Stimulated activated naive CD8-positive, alpha-beta T cell treated with anti-CD3 and anti-CD28 coated beads, Interleukin-15, amount 100 ng/mL, for 72 hours (primary cell): ENCODE measurements at places on chromosomes 5 and 9.

DNA sequence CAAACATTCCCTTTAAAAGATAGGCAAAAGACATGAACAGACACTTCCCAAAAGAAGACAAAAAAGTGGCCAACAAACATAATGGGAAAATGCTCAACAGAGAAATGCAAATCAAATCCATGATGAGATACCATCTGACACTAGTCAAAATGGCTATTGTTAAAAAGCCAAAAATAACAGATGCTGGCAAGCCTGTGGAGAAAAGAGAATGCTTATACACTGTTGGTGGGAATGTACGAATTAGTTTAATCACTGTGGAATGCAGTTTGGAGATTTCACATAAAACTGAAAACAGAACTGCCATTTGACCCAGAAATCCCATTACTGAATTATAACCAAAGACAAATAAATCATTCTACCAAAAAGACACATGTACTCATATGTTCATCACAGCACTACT is 58.3 kb upstream of the WDR41 start:
- no peak for DNase-seq

- no peak for DNase-seq
Measured at GRCh38 chr5:162886717-162887116, 550.7 kb upstream of the CCNG1 start.

DNA sequence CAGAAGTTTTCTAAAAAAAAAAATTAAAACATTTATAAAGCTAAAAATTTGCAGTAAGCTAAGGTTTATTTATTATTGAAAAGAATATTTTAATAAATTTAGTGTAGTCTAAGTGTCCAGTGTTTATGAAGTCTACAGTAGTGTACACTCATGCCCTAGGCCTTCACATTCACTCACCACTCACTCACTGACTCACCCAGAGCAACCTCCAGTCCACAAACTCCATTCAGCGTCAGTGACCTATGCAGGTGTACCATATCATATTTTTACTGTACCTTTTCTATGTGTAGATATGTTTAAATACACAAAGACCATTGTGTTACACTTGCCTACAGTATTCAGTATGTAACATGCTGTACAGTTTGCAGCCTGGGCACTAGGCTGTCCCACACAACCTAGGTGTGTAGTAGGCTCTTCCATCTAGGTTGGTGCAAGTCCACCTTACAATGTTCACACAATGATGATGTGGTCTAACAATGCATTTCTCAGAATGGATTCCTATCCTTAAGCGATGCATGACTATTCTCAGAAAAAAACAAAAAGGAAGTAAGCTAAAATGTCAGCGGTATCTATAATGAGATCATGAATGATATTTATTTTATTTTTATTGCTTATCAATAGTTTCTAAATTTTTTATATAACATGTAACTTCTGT is 336.7 kb downstream of the AGTPBP1 start:
- DNase-seq = no peak

DNA sequence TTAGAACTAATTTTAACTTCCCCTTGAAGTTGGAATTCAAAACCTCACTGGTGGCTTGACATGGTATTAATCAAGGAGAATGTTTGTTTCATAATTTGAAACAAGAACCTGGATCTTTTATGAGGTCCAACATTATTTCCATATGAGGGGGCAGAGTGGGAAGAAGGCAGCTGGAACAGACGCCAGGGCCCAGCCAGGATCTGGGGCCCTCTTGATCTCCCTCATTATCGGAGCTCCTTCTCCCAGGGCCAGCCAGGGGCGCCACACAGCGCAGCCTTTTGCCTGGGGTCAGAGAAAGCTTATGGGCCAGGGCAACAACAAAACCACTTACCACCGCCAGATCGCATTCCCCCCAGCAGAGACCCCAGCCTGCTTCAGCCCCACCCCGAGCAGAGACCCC is 27.1 kb upstream of the NKD2 start:
- DNase-seq = no peak

DNA sequence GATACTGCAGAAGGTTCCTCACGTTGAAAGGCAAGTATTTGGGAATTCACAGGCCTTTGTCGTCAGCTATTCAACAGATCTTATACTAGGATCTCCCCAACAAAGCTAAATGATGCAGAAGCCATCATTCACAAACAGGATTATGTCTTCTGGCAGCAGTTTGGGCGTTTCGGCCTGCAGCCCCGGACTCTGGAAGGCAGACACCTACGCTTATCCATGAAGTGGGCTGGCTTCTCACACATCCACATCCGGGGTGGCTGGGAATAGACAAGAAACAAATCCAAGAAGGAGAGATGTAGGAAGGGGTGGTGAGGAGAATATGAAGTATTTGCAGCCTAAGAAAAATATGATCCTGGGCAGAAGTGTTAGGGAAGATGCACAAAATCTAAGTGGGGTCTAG is 471.9 kb downstream of the AGTPBP1 start:
- no peak for DNase-seq

GRCh38 chr9:133436681-133437080 is 14.5 kb downstream of the ADAMTS13 start:
- DNase-seq = no peak
